ENCODE measurements at places on chromosomes 3 and 15.

DNA sequence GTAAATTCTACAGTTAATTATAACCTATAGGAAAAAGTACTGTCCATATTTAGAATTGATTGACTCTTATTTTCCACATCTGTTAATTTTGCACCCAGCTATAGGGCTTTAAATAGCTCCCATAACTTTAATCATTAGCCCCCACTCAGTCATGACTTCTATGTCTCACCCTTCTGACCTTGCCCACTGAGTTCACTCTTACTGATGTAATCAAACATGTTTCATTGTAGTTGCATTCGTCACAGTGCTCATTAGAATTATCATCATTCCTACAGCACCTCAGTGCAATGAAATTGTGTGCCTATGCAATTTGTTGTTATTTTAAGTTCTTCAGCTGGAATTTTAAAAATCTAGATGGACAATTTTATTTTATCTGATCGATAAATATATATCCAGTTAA is 151.4 kb downstream of the TIGIT start:
- DNase-seq: no peak

- DNase-seq: no peak
Observed at GRCh38 chr3:104746056-104746455, 620.7 kb upstream of the ALCAM start.

DNA sequence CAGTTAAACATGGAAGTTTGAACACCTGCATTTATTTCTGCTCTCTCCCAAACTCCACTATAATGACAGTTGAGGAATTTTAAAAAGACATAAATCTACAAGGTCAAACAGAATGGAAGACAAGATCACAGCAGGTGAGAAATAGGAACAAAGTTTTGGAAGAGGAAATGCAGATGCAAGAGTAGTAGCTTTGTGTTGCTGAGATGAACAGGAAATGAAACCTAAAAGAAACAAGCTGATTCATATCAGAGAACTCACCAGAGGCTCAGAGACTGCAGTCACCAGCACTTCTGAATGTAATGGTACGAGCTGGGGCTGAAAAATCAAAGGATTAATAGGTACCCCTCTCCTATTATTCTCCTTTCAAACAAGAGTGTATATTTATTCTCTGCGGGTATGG is 459.9 kb downstream of the RAP2B start:
- DNase-seq: no peak

DNA sequence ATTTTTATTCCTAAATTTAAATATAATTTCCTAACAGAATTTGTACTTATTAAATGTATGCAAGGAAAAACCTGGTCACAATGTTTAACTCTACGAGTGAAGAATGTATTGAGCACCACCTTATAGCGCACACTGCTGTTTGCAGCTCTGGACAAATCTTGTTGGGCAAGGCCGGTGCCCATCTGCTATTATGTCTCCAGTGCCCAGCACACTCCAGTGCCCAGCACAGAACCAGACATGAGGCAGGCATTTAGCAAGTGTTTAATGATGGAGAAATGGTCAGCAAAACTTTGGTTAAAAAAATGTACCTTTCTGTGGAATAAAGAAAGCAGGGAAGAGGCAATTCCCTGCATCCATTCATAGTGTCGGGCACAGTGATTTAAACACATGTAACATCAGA is 254.7 kb upstream of the TRIM42 start:
- no peak for DNase-seq

GRCh38 chr3:4841776-4842440 is 137.3 kb upstream of the BHLHE40 start:
- no peak for DNase-seq

DNA sequence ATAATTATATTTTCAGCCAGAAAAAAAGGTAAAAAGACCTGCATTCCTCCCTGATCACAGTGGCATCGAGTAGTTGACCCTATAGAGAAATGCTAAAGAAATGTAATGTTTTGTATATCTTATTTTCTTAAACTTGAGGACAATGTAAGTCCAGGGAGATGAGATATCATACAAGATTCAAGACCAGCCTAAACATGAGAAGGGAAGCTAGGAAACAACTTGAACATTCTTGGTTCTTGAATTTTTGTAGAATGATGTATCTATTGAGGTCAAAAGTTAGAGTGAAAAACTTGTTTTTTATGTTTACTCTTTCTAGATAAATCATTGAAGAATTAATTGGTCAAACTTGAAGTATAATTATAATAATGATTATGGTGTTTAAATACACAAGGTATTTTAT is 497.7 kb upstream of the TBL1XR1 start:
- DNase-seq: no peak

DNA sequence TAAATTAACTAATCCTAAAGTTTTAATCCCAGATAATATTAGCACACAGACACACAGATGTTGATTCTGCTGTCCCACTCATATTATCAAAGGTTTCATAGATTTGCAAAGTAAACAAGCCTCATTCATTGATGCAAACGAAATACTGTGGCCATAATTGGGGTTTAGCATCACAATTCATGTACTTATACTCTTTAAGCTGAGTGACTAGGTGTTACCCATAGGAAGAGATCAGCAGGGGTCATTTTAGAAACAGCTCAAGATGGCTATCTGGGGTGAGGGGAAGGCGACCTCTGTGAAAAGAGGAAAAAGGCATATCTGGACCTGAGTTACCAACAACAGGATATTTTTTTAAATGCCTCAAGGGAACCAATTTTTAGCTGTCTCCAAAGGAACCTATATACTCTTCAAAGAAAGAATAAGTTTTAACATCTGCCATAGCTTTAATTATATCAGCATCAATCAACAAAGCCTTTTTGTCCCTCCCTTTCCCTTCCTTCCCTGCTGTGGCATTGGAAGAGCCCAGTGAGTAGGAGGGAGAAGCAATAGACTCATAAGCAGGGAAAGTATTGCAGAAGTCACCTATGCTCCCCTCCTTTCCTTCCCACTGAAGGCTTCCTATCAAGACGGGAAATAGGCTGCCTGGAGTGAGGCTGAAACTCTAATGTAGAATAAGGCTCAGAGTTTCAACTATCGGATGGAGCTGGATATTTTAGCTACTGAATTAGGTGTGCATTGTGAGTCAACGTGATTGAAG is 553.4 kb downstream of the ZIC1 start:
- DNase-seq: no peak

GRCh38 chr15:63045879-63046278 is 3.3 kb downstream of the TPM1 start:
- no peak for DNase-seq

DNA sequence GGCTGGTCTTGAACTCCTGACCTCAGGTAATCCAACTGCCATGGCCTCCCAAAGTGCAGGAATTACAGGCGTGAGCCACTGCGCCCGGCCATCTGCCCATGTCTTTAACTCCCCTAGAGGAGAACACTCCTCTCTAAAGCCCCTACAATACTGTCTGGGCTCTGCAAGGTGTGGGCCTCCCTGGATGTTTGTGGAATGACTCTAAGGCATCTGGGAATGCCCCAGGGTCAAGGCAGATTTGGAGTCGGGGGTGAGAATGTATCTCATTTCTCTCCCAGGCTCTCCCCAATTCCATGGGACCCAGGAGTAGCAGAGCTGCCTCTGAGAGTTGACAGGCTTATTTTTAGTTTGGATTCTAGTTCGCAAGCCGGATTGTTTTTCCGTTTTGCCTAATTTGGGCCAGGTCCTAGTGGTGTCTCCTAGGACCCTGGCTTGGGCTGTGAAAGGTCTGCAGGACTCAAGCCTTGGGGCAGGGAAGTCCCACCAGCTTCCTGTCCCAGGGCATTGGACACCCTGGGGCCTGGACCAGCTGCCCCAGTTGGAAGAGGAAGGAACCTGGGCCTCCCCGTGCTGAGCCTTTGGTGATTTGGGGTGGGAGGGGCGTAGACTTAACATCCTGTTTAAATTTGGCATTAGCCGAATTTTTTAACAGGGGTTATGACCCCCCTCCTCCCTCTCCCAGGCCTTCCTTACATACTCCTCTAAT is 53.5 kb downstream of the MAGEF1 start:
- no peak for DNase-seq

DNA sequence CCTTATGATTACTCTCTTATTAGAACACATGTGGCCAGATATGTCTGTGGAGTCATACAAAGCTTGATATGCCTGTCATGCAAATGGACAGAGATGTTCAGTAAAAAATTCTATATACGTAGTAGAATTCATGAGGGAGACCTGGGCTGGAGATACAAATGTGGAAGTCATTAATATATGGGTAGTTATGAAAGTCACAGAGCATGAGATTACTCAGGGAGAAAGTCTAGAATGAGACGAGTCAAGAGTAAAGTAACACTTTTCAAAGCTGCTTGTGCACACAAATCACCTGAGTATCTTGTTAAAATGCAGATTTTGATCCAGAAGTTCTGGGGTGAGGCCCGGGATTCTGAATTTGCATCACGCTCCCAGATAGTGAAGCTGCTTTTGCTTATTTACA is 28.4 kb downstream of the OXSM start:
- no peak for DNase-seq

DNA sequence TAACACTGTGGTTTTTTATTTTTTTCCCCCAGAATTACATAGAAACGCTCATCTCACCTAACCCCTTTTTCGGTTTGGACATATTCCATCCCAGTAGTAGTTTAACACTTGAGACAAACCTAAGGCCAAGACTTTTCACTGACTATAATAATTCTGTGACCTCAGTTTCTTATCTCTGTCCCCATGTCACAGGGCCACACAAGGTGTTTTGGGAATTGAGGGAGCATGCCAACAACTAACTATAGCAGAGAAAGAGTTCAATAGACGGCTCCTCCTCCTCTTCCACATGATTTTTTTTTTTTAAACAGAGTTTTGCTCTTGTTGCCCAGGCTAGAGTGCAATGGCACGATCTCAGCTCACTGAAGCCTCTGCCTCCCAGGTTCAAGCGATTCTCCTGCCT is 27.4 kb upstream of the GHSR start:
- no peak for DNase-seq

DNA sequence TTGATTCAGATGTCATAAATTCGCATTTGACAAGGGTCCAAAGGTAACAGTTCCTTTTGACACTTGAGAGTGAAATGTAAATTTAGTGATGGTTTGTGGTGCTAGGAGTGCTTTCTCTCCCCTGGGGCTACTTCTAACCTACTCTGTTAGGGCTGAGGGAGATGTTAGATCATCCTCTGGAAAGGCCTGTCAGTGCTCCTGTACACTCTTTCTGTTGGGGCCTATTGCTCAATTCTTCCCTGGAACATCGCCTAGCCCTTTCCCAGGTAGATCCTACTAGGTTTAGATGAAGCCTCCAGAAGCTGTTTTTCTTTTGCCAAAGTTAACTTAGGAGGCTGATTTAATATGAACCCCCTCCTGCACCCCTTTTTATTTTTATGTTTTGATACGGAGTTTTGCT is 1.4 kb downstream of the PCCB start:
- no peak for DNase-seq

DNA sequence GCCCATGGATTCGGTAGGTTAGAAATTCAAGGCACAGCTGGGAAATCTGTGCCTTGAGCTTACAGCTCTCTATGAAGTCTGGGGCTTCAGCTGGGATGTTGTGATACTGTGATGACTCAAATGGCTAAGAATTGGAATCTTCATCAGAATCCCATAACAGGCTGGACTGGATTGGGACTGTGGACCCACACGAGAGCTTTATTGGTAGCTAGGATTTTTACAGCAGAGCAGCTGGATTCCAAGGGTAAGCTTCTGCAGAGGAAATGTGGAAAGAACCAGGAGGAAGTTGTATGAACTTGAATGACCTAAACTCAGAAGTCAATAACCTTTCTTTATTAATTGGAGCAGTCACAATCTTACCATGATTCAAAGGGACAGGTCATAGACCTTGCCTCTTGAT is 1187.1 kb downstream of the ROBO1 start:
- no peak for DNase-seq

DNA sequence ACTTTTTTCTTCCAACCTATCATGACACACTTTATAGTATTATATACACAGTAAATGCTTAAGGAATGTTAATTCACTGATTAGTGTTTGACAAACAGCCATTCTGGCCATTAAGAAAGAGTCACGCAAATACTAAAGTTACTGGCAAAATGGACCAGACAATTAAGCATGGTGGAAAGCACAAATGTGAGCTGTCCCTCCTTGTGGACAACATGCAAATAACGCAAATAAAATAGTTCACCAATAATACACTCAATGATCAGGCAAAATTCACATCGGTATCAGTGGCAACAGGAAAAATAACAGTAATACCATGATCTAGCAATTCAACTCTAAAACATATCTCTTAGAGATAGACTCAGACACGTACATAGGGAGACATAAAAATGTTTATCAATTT is 71.7 kb downstream of the NEDD4 start:
- DNase-seq: no peak

DNA sequence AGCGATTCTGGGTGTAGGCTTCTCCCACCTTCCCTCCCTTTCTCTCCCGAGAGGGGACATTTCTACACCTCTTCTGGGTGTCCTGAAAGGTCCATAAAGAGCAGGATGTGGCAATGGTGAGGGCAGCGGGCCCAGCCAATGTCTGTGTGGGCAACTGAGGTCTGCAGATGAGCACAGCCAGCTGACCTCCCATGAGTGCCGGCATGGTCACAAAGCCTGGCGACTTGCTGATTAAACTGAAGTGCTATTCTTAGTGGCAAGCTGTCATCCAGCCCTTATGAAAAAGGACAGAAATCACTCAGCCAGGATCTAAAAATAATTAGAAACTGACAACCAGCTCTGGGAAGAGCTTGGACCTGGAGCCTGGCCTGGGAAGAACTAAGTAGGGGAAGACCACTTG is 124.3 kb upstream of the RGMA start:
- DNase-seq: no peak

DNA sequence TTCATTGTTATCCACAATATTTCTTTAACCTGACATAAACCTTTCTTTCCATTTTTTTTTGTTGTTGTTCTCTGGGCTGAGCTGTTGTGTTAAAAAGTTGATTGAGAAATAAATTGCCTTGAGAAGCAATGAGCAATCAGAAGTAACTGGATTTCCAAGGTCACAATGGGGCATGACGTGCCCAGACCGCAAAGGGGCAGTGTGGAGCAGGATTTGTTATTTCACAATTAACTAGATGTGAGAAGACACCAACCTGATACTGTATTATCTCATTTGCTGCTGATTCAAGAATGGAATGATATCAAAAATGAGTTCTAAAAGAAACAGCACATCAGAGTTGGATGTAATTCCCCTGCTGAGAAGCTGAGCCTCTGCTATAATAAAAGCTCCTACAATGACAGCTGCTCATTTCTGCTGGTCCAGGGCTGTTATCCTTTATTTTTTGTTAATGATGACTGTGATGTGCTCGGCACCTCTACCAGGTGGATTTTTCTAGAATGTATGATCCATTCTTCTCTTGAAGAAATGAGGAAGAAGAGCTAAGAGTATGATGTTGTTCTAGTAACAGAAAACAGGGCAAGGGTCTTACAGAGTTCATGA is 28.1 kb downstream of the CPNE4 start:
- no peak for DNase-seq

DNA sequence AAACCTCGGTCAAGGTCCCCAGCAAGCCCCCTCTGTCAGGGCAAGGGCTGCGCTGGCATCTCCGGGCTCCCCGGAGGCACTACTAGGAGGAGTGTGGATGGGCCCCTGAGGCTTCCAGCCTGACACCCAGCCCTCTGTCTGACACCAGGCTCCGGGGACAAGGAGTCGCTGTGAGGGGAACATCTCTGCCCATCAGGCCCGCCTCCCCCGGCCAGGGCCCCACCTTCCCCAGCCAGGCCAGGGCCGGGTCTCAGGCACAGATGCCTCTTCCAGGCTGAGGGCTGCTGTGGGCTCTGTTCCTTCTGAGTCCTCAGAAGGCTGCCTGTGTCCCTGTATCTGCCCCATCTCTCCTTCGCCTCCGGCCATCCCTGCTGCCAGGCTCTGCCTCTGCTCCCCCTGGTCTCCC is 15.8 kb downstream of the CSPG4 start:
- DNase-seq: no peak

Data from activated naive CD8-positive, alpha-beta T cell treated with anti-CD3 and anti-CD28 coated beads, Interleukin-2, amount 50 U/mL, for 16 hours (primary cell).